NB4 (cell line): ENCODE measurements at places on chromosomes 11 and 22.
A peak's percentile ranks its signal among the peaks of the same experiment; 100 is the strongest.

GRCh38 chr11:126722956-126723664 lies 277.5 kb downstream of the KIRREL3 start:
- DNase-seq: no peak

DNA sequence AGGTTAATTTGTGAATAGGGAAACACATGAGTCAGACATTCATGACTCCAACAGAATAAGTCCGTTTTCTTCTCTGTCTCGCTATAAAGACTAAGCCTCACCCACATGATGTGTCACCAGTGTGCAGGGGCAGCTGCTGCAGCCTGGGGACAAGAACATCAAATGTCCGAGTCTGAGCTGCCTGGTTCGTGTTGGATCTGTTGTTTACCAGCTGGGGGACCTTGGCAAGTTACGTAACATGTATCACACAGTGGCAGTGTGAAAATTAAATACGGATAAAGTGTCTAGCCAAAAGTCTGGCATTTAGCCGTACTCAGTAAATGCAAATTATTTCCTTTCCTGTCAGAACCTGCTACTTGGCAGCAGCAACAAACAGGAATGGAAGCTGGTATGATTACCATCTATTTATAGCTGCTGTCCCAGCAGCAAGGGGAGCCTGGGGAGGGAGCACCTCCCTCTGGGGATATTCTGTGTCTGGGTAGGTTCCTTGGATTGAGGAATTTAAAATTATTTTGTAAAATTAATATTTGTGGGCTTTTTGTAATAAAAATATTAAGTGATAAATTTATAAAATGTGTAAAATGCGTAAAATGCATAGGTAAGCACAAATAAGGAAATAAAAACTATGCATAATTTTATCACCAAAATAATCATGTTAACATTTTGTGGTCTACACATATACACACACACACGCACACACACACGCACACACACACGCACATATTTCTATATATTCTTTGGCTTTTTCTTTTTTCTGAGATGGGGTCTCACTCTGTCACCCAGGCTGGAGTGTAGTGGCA lies 1.3 kb upstream of the CLDN25 start:
- peak; percentile 7 for DNase-seq

DNA sequence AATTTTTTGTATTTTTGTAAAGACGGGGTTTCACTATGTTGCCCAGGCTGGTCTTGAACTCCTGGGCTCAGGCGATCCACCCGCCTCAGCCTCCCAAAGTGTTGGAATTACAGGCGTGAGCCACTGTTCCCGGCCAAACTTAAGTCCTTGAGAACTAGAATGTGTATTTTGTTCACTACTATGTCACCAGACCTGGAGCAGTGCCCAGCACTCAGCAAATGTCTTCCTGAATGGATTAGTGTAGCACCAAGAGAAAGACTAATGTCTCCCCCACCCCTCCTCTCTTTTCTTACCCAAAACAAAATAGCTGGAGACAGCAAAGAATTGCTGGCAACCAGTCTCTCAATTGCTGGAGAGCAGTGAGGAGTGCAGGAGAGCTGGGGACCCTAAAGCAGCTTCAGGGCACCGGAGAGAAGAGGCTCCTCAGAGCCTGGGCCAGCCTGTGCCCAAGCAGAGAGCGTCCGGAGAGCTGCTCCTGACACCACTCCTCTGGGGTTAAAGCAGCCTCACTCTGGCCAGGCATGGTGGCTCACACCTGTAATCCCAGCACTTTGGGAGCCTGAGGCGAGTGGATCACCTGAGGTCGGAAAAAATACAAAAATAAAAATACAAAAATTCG lies 14.9 kb downstream of the SLC25A18 start:
- DNase-seq: no peak

DNA sequence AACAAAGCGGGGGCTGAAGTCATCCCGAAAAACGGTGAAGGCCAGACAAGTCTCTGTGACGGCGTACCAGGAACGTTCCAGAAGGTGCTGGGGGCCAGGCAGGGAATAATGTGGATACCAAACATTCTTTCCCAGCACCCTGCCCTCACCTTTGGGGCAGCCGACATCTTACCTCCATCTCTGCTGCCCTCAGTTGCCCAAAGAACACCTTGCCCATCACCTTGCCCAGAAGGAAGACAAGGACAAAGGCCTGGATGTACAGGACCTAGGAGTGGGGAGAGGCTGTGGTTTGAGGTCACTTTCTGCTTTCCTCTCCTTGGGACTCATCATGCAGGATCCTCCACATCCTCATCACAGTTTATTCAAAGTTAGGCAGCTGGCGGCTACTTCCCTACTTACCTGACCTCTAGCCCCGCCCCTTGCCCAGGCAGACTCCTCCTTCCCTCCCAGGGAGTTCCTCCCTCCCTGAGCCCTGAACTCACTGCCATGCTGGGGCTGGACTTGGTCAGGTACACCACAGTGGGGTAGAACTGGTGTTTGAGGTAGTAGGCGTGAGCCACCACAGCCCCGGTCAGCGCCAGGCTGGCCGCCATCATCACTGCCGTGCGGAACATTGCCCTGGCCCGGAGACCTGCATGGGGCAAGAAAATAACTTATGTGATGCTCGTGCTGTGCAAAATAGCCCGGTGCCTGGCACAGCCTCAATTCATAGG lies 1.2 kb downstream of the SYVN1 start:
- DNase-seq: peak; percentile 62

DNA sequence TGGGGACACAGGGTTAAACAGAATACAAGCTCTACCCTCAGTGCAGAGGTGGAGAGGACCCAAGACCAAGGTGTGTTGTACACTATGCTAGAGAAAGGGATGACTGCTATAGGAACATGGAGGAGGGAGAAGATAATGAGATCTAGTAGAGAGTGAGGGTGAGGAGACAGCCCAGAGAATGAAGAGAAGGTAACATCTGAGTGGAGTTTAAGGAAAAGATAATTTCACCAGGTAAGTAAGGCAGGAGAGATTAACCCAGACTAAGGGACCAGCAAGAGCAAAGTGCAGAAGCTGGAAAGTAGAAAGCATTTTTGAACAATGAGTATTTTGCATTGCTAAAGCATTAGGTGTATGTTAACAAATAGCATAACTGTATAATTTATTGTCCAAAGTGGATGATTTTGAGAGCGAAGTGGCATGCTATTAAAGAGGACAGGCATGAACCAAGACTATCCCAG lies 128.8 kb downstream of the RASSF10 start:
- DNase-seq: no peak

- DNase-seq: no peak
These were observed 7.4 kb downstream of the CCDC34 start for GRCh38 chr11:27355575-27356104.

DNA sequence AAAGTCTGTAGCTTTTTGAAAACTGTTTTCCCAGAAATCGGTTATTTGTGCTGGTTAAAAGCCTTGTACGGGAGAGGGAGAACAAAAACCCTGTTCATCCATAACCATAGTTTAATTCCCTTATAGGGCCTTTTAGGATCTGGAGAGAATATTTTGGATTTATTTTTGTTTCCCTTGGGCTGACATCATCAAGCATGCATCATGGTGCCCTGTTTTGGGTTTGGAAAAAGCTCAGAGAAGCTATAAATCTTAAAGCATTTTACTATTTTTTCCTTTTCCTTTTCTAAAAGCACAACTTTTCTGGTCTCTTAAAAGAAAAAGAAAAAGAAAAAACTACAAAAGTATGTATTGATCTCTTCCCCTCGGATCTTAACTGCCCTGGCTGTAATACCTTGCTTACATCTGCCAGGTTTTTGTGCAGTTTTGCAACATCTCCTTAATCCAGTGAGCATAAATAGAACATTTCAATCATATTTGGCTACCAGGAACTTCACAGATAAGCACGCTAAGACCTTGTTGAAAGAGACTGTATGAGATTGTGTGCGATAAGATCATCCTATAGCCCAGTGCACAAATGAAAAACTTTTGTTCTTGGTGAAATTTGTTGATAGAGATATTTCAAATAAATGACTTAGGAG lies 88.0 kb downstream of the ZBTB16 start:
- DNase-seq: no peak

DNA sequence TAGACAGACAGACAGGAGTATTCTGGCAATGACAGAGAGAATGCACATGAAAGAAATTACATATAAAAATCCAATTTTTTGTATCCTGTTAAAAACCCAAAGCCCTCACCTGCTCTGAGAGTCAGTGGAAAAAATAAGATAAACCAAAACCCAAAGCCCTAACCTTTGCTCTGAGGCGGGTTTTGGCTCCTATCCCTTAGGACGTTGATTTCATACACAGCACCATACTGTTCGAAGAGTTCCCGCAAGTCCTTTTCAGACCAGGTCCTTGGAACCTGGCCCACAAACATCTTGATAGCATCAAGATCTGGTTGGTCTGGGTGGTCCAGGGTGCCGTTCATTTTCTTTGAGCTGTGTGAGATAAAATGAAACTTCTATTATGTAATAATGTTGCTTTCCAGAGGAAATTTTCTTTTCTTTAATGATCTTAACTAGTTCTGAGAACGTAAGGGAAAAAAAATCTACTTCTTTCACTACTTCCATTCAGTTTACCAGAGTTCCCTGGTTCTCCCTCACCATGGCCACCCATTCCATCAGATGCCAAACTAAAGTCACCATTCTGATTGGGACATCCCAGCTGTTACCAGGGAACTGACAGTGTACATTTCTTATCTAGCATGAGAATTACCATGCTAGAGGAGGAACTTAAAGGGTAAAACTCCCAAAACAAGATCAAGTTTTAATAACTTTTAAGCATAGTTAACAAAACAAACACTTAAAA lies 39.9 kb upstream of the RAPSN start:
- DNase-seq: no peak

- DNase-seq: no peak
These were observed 1112.4 kb upstream of the CNTN5 start for GRCh38 chr11:97908354-97908753.

- DNase-seq: no peak
These were observed 34.5 kb upstream of the RTL6 start for GRCh38 chr22:44532552-44532951.

- DNase-seq: no peak
These were observed 10.1 kb upstream of the RPS3 start for GRCh38 chr11:75389276-75389605.

DNA sequence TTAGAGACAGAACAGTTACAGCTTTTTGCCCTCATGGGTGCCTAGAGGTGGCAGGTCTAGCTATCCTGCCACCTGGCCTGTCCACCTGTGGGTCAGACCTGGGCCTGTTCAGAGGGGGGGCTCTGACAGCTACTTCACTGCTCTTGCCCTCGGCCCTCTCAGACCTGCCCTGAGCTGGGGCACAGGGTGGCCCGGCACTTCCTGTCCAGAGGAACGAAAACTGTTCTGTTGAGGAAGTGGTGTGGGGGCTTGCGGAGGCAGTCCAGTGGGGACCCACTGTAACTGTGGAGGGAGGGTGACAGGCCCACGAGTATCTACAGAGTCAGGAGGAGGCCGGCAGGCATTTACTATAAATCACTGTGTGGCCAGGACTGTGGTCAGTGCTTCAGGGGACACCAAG lies 16.2 kb downstream of the TESMIN start:
- DNase-seq: peak; percentile 44

DNA sequence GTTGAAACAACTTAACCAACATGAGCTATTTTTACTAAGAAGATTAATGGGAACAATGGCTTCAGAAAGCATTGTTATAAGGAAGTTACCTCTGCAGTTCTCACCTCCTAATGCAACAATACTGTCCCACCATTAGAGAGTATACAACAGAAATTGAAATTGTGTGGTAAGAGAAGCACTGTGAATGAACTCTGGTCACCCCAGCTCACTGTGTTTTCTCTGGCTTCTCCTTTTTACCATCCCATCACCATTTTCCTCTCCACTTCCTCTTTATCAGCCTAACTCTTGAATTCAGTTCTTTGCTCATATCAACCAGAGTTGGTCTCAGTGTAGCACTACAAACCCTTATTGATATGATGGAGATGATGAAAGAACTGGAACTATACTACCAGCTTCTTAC lies 138.0 kb upstream of the POU2AF2 start:
- peak; percentile 9 for DNase-seq

GRCh38 chr22:29810216-29810615 lies 27.9 kb downstream of the ASCC2 start:
- DNase-seq: no peak

DNA sequence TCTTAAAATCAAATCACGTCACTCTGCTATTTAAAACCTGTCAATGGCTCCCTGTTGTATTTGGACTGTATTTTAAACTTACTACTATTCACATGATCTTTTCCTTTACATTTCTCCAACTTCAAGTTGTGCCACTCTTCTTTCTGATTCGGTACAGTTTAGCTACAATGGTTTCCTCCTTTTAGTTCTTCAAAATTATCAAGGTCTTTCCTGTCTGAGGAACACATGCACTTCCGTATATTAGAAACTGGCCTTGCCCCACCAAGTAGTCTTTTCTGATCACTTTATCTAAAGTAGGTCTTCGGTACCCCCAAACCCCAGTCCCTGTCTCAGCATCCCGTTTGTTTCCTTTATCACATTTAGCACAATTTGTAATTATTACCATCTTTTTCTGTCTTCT lies 81.8 kb downstream of the MTMR3 start:
- DNase-seq: no peak

GRCh38 chr22:39251762-39252460 lies 7.1 kb upstream of the PDGFB start:
- DNase-seq: no peak

DNA sequence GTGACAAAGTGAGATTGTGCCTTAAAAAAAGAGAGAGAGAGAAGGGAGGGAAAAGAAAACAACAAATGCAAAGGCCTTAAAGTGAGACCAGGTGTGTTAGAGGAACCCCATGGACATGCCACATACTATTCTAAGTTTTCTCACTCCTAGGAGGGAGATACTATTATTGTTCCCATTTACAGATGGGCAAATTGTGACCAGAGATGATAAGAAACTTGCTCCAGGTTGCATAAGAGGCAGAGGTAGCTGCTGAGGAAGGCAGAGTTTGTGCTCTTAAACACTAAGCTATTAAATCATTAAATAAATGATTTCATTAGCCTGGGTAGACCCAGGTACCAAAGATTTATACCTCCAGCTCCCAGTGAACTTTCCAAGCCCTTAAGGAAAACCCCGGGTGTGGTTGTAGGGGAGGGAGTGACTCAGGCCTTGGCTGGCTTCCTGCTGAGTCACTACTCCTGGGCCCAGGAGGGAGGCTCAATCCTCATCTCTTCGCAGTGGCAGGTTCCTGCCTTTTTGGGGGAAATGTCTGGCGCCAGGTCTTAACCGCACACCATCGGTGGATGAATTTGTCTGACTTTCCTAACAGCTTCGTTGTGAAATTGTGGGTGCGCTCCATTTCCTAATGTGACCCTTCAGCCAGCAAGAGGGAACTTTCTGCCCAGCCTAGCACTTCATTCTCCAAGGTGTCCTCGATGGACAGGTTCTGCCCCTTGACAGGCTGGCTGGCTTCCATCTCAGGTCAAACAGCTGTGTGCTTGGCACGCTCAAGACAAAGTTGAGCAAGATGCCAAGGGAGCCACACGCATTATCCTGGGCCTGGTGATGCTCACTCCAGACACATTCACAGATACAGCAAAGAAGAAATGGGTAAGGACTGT lies 33.4 kb upstream of the PTPRJ start:
- peak; percentile 94 for DNase-seq
